ENCODE measurements at places on chromosomes 7 and 10.

GRCh38 chr7:100208911-100209408, 10.8 kb upstream of the PVRIG start:
- DNase-seq, result no peak

- no peak for DNase-seq
These were observed 76.1 kb downstream of the CDK14 start for GRCh38 chr7:90672210-90672609.

GRCh38 chr10:133445268-133445732, 8.4 kb upstream of the SCART1 start:
- no peak for DNase-seq

DNA sequence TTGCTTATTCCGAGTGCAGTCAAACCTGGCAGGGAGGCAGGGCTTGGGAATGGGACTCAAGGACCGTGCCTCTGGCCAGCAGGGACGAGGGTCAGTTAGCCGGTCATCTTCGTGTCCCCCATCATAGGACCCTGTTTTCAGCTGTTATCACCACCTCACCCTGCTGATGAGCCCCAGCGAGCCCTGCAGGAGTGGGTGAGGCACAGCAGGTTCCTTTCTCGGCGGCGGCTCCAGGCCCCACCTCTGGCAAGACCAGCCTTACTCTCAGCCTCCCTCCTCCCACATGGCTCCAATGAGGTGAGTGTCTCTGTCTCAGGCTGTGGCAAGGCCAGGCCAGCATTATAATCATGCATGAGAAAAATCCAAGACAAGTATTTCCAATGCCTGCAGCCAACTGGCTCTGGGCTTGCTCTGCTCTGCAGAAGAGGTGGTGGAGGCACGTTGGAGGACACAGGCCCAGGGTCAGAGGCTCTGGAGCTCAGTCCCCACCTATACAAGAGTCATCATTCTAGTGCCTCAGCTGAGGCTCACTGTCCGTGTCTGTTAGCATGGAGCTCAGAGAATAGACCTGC, 15.7 kb downstream of the PKD1L1 start:
- no peak for DNase-seq

GRCh38 chr7:9488555-9488954, 1055.1 kb downstream of the NXPH1 start:
- no peak for DNase-seq

DNA sequence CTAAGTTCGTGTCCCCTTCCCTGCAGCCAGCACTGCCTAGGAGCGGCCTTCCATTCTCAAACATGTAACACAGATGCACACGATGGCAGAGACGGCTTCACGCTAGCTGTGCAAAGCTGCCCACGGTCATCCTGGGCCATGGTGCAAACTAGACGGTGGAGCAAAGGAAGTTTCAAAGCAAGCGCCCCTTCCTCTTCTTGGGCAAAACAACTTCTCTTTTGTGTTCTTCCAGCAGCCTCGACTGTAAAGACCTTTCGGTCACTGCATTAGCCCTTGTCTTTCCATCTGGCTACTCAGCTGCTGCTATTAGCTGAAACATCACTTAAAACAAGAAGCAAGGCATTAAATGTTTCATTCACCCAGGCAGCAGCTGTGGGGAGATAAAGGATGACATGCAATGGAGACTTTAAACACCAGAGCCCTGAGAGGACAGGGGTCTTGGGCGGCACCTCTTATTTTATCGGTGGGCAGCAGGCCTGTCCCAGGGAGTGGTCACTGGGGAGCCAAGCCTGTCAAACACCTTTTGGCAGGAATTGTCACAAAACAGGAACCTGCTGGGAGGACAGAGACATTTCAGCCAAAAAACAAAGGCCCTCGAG, 214.8 kb downstream of the KLF6 start:
- DNase-seq, result no peak

DNA sequence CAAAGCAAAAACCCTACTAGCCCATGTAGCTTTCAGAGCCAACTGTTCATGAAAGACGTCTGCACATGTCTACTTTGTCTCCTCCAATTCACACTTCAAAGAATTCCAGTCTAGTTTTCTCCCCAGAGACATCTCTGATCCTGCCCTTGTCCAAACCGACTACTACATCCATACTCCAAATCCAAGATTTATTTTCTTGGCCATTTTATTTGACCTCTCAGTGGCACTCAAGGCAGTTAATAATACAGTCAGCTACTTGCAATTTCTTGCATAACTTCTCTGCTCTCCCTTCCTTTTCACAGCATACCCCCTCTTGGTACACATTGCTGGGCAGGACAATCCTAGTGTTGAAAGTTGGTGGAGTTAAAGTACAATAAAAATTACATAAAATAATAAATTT, 170.9 kb upstream of the INHBA start:
- no peak for DNase-seq

GRCh38 chr7:123738356-123738755, 10.4 kb downstream of the WASL start:
- no peak for DNase-seq

DNA sequence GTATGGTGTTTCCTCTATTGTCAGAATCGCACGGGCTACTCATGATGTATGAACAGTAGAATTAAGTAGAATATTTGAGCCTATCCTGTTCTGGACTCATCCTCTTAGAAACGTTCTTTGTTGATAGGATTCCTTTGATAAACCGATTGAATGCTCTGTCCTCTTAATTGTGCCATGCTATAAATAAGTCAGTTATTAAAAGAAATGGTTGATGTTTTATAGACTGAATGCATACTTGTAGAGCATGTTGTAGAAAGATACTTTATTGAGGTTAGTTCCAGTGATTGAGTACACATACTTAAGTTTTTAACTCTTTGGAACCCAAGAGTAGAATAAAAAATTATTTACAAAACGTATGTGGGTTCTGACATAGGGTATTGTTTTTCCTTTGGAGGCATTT, 54.9 kb upstream of the HBP1 start:
- no peak for DNase-seq

GRCh38 chr7:92720604-92721350, 115.6 kb downstream of the CDK6 start:
- no peak for DNase-seq

GRCh38 chr10:127881262-127881661, 11.5 kb downstream of the CLRN3 start:
- no peak for DNase-seq

DNA sequence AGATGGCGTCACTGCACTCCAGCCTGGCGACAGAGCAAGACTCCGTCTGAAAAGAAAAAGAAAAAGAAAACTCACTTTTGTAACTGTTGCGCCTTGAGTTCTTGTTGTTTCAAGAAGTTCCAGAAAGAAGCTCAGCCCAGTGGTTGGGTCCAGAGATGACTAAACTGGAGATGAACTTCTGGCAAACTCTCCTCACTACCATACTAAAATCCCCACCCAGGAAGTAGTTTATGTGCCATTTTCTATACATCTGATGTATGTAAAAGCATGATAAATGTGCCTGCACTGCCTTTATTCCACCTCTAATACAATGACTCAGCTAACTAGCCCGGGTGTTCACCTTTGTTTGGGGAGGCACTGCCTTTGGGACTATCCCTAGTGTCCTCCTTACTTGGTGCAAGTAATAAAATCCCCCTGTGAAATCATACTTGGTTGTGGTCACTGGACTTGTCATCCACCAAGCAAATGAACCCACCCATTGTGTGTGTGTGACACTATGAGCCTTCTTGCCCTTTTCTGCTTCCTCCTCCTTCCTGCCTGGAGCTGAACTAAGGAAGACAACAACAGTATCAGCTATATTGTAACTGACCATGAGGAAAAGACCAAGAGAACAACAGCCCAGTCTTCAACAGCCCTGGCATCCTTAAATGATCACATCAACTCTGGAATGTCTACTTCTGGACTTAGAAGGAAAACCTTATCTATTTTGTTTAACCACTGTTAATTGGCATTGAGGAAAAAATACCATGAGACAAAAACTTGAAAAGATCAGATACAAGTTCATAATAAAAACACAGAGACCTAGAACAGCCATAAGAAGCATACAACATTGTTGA, 33.6 kb downstream of the JMJD1C start:
- no peak for DNase-seq

GRCh38 chr10:87775766-87776165, 42.3 kb downstream of the ATAD1 start:
- DNase-seq, result no peak

- no peak for DNase-seq
These were observed 101.2 kb upstream of the AOAH start for GRCh38 chr7:36825501-36825900.

GRCh38 chr10:128877936-128878335, 589.1 kb upstream of the MGMT start:
- no peak for DNase-seq

- DNase-seq, result no peak
These were observed 24.6 kb upstream of the TMEM273 start for GRCh38 chr10:49212783-49213182.

DNA sequence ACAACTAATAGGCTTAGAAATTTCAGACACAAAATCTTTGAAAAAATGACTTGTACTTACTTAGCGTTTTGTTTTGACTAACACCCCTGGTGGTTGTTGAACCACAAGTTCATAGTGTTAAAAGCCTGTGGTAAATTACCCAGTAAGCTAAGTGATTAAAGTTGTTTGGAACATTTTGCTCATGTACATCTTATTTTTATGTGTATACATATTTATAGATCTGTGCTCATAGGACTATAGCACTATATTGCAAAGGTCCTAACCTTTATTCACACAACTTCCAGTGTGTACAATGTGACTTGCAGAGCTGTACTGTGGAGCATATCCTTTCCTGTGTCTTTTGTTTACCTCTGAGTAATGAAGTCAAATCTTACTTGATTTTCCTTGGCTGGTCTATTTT, 79.6 kb downstream of the BMPR1A start:
- no peak for DNase-seq

DNA sequence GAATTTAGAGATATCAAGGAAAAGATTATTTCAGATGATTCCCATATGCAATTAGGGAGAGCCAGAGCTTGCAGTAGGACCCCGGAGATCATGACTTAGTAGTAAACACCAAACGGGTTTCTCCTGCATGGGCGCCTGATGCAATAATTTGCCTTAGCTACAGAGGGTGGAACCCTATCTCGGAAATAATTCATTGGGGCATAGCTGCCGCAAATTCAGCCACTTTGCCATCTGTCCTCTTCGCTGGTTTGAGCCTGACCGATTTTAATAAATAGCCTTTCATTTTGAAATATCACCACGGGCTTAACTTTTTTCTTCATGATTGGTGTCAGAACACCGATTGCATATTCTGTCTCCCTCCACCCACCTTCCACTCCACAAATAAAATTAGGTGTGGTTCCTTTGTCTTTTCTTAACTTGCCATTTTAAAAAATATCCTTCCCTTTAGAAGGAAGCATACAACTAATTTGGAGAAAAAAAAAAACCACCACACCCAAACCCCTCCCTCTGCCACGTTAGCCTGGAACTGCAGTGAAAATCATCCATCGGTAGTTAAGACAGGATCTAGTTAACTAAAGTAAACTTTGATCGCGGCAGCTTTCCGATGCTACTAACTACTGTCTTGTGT, 1.4 kb downstream of the GARS1 start:
- DNase-seq, result no peak

DNA sequence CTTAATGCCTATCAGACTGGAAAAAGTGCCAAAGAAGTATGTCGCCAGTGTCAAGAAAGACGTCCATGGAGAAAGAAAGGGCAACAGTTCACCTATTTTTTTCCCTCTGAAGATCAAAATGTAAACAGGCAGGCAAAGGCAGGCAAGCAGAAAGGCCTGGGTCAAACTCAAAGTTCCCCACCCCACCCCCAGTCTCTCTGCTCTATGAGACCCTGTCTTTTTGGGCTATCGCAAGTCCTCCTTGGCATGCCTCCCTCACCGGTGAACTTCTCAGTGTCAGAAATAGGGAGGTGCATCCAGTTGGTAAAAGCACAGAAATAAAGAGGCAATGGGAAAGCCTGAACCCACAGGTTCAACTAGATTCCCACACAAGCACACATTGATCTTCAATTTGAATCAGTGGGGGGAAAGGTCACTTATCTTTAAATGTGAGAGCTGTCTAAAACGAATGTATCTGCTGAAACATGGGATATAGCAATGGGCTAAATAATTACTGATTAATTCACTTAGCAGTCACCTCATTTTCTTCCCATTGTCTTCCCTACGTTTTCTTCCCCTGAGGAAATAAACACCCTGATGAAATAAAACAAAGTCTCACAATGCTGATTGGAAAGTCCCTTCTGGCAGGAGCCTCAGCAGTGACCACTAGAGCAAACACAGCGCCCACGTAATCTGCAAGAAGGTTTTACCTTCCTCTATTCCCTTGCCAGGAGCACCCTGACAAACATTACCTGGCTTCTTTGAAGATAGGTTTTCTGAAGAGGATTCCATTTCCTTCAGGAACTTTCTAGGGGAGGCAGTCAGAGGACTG, 31.1 kb downstream of the JAZF1 start:
- DNase-seq, result no peak

- no peak for DNase-seq
These were observed 578 bp downstream of the HTRA1 start for GRCh38 chr10:122461729-122462532.

DNA sequence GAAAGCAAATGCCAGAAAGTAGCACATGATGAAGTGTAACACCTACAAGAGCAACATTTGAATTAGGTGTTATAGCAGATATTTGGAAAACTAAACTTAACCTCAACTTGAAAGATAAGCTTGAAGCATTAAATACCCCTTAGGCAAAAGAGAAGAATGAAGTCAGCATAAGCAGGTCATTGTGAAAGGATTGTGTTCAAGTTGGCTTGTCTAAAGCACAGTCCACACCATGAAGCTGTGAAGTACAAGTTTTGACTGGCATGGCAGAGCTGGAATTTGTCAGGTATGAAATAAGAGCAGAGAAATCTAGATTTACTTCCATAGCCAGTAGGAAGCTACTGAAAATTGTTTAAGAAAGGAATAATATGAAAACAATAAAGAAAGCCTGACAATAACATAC, 480.3 kb upstream of the POT1 start:
- DNase-seq, result no peak

GRCh38 chr7:16710651-16711050, 42.9 kb upstream of the TSPAN13 start:
- no peak for DNase-seq

DNA sequence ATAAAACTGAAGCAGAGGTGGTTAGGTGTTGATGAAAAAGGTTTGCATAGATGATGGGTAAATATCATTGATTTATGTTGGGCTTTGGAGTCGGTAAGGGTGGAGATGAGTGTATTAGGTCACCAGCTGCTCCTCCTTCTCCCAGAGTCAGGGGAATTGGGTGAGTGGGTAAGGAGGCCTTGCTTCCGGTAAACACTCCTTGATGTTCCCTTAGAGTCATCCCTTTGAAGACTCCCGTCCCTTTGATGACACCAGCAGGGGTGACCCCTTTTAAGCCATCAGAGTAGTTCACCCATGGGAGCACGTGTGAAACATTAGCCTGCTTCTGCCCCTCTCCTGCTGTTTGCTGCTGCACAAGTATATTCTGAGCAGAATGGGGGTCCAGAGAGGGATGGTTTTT, 92.2 kb upstream of the DKK1 start:
- DNase-seq, result no peak

DNA sequence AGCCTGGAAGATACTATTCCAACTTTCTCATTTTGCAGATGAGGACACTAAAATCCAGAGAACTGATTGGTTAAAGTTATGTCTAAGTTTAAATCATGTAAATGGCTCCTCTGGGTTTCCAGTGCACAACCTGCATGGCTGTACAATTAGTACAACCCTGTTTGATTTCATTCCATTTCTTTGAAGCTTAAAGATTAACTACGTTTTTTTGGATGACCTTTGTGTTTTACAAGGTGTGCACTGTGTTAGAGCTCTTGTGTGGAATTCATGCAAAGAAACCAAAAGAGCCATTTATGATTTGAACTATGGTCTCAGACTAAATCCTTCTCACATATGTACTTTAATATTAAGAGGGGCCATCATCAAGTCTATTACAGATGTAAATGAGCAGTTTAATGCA, 149.5 kb downstream of the TMEM168 start:
- DNase-seq, result no peak
